ENCODE measurements at places on chromosomes 4 and X. TPM values are rescaled to one million over a fixed set of nuclear protein-coding genes. Genes with fewer than 3 reads are reported as not detected.

ARAP2 gene
- 7.3 TPM for total RNA-seq

STAP1 gene
- not detected for total RNA-seq

RAB33A gene
- 1.5 TPM for total RNA-seq

GRPR gene
- 0.13 TPM for total RNA-seq

ADH1B gene
- 3.2 TPM for total RNA-seq

P2RY8 gene
- not detected for total RNA-seq

ARMCX1 gene
- total RNA-seq: 80.9 TPM

ARSJ gene
- 29.0 TPM for total RNA-seq

TMEM271 gene
- not detected for total RNA-seq

PPARGC1A gene
- 21.4 TPM for total RNA-seq

SHROOM4 gene
- total RNA-seq: 3.3 TPM

CITED1 gene
- not detected for total RNA-seq

SYTL5 gene
- total RNA-seq: under 0.01 TPM

DSPP gene
- not detected for total RNA-seq

PLAC8 gene
- total RNA-seq: 1.7 TPM

ANK2 gene
- 87.4 TPM for total RNA-seq

GAGE12D gene
- total RNA-seq: not detected

DCAF8L2 gene
- total RNA-seq: not detected

TMSB15B gene
- total RNA-seq: 3.4 TPM

VSIG4 gene
- total RNA-seq: not detected

SSX4 gene
- total RNA-seq: not detected

SLC34A2 gene
- total RNA-seq: not detected

NLRP2B gene
- total RNA-seq: under 0.01 TPM

SYN1 gene
- 0.11 TPM for total RNA-seq

PDZD4 gene
- total RNA-seq: 0.97 TPM

CAPN6 gene
- total RNA-seq: 0.32 TPM

ASB12 gene
- 0.13 TPM for total RNA-seq

SORBS2 gene
- total RNA-seq: 55.7 TPM

LRIT3 gene
- total RNA-seq: 0.22 TPM

FAM9B gene
- total RNA-seq: not detected

ARFIP1 gene
- total RNA-seq: 46.0 TPM

NEUROG2 gene
- not detected for total RNA-seq

PLXNB3 gene
- total RNA-seq: 5.0 TPM

C4orf51 gene
- not detected for total RNA-seq

NKX3-2 gene
- 3.6 TPM for total RNA-seq

KLHL4 gene
- total RNA-seq: 0.22 TPM

SMAD1 gene
- total RNA-seq: 35.7 TPM

AWAT1 gene
- not detected for total RNA-seq

KLHL5 gene
- total RNA-seq: 51.9 TPM
